ENCODE measurements at places on chromosomes 1 and 21.

DNA sequence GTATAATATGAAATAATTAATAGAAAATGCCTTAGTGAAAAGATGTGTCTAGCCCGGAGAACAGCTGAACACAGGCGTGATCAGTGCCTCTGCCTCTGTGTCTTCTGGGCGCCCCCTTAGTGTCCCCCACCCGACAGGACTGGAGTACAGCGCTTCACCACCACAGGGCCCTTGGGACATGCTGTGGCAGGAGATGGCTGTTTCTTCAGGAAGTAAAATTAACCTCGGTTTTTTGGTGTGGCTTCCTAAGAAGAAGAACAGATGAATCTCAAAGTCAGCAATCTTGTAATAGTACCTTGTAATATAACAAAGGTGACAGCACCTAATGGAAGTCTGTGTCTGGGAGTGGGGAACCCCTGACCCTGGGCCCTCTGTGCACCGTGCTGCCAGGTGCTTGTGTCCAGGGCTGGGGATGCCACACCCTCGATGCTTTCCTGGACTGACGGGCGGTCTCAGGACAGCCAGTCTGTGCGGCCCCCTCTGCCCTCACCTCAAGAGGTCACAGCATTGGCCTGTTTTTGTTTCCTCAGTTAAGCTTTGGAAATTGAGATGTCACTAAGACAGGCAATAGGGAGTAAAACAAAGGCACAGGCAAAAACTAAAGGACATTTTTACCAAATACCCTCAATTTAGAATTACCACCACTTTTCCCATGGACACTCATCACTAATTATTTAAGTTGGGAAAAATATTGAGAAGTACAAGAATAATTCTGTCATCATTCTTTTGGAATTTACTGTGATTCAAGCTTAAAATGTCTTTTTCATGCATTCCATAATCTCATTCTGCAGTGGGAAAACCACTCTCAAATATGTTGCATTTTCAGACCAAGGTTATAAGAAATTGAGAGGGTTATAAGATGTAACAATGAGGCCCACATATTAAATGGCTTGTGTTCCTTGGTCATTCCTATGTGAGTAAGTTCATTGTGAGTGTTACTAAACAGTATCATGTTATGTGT, 79.3 kb downstream of the ADARB1 start:
- no peak for DNase-seq

GRCh38 chr1:156814571-156815260, 1.9 kb downstream of the SH2D2A start:
- no peak for DNase-seq

- DNase-seq = peak; percentile 14
Observed at GRCh38 chr1:192756847-192757246, 52.0 kb upstream of the RGS2 start.

GRCh38 chr1:203992440-203992839, 80.5 kb upstream of the SOX13 start:
- no peak for DNase-seq

DNA sequence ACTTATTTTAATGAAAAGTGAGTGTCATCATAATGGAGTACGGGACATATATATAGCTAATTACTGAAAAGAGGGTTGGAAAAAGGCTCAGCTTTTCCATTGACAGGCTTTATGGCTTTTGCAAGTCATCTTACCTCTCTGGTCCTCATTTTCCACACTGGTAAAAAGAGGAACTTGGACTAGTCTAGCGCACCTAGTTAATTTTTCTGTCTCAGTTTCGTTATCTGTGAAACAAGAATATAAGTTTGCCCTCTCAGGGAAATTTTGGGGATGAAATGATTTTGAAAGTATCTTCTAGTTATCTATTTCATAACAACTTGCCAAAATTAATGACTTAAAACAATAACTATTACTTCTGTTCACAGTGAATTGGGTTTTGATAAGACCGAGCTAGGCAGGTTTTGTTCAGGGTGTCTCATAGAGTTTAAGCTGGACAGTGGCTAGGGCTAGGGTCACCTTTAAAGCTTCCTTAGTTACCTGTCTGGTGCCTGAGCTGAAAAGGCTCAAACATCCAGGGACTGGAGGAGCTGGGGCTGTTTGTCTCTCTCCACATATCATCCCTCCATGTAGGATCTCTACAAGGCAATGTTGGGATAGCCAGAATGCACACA, 91.7 kb downstream of the TYW3 start:
- DNase-seq = no peak

GRCh38 chr1:246295340-246295739, 211.7 kb downstream of the SMYD3 start:
- no peak for DNase-seq

DNA sequence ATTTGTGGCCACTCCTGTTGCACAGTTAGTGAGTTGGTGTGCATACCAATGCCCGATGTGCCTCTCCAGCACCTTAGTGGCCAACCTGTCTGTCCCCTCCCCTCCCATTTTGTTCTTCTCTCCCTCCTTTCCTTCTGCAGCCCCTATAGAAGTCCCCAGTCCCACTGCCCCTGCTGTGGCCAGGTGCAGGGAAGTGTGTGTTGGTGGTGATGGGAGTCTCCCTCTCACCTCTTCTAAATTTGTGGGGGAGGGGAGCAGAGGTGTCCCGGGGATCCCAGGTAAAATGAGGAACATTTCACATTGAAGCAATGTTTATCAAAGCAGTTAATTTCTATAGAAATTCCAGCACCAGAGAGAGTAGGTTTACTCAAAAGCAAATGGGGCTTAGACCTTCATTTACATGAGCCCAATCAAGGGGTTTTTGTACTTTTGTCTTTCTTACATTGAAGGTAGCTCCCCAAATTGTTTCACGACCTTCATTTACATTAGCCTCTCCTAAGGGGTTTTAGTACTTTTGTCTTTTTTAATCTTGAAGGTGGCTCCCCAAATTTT, 3.0 kb upstream of the C1orf21 start:
- DNase-seq = no peak

- DNase-seq = no peak
Observed at GRCh38 chr1:152227310-152227928, 3.4 kb upstream of the HRNR start.

DNA sequence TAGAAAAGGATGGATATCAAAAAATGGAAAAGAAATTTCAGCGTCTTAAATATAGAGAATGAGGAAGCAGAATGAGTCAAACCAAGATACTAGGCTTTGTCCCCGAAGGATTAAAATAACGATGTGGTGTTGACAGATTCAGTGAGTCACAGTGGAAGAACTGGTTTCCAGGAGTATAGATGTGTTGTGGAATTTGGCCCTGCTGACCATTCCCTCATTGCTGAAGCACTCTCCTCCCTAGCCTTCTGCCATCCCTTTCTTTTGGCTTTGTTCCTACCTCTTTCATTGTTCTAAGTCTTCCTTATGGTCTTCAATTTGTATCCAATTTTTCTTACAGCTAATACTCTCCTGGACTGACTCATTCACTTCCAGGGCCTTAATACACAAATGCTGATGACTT, 23.1 kb upstream of the USP25 start:
- DNase-seq = no peak

DNA sequence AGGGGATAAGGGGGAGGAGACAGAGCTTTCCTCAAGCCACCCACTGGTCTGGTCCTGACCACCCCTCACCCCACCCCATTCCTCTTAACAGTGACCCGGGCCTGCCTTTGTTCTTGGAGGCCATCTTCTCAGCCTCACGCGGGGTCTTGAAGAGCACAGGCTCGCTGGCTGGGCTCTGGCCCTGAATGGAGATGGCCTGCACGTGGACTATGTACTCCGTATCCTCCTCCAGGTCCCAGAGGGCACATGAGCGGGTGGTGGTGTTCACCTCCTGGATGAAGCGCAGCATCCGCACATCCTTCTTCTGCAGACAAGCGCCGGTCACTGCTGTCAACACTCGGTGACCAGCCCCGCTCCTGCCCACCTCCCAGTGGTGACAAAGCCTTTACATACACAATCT, 2.6 kb downstream of the FNDC5 start:
- DNase-seq = no peak

DNA sequence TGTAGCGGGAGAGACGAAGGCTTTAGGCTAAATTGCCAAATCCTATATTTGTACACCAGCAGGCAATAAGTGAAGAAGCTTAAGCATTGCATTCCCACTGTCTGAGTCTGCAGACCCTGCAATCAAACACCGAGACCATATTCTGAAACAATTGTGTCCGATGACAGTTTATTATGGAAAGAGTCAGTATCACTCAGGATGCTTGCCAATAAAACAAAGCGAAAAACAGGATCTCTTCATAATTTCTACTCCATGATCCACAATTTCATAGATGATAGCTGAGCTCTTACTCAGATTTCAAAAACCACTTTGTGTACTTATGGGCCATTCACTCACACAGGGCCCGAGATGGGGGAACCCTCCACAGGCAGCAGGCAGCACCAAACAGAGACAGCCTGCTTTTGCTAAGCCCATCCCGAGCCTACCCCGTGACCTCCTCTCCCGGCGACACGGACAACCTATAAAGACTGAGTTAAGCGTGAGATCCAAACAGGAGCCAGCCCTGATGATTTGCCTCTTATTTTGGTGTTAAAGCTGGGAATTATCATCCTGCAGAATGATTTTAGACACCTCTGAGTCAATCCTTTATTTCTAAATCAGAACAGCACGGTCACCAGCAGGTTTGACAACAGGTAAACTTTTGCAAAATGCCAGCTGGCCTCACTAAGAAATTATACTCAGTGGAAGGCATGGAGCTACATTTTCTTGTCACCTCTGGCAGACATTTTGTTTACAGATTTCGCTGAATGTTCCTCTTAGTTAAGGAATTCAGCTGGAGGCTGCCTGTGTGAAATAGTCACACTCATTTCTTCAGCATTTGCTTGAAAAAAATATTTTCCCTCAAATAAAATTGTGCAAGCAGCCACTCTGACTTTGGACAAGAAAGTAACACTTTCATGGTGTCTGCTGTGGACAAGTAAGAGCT, 212.4 kb downstream of the GPATCH2 start:
- DNase-seq = no peak
